CD4-positive, alpha-beta T cell treated with Interleukin-4 for 1 hour (primary cell): ENCODE measurements at places on chromosomes 2 and 18.
A peak's percentile ranks its signal among the peaks of the same experiment; 100 is the strongest.

GRCh38 chr2:224796695-224797305 lies 80.6 kb upstream of the CCDC195 start:
- DNase-seq, result no peak

DNA sequence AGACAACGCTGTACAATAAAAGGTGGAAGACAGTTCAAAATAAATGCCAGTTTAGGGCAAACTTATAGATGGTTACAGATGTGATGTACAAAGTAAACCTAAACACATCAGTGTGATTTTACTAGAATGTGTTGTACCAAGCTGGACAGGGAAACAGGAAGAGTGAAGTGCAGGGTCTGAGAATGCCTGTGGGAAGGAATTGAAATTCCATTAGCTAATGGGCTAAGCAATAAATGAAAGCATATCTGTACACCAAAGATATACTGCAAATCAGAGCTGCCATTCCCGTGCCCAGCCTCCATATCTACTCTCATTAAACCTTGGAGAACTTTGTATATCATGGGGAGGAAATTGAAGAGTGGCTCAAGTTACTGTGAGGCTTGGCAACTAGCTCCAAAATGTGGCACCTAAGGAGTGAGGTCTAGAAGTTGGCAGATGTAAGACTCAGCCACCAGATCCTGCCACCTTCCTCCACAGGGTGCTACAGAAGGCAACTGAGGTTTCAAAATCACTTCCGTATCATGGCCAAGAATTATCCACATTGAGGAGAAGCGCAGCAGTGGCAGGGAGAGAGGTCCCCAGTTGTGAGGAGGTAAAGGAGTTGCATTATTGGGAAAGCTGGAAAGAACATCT lies 277.8 kb downstream of the TCF4 start:
- no peak for DNase-seq

- DNase-seq, result no peak
Observed at GRCh38 chr2:149058936-149059335, 20.4 kb downstream of the LYPD6B start.

GRCh38 chr2:113406114-113406513 lies 31.4 kb upstream of the ZNG1B start:
- peak; percentile 22 for DNase-seq

GRCh38 chr2:232479341-232480200 lies 8.1 kb downstream of the ECEL1 start:
- no peak for DNase-seq

DNA sequence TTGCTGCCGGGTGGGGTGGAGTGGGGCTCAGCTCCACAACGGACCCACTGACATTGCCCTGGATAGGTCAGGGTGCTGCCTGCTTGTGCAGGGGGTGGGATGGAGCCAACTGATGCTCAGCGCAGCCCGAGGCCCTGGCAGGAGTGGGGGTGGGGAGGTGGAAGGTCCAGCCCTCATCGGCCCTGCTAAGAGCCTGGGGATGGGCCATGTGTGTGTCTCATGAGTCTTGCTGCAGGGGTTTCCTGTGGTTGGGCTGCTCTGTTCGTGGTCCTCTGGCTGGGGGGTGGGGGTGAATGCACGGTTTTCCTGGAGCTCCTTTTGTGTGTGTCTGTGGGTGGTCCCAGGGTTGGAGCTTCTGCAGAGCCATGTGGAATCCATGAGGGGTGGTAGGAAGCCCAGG lies 39.4 kb upstream of the GALR1 start:
- DNase-seq, result no peak

GRCh38 chr18:76468345-76469304 lies 26.4 kb downstream of the ZNF516 start:
- no peak for DNase-seq

DNA sequence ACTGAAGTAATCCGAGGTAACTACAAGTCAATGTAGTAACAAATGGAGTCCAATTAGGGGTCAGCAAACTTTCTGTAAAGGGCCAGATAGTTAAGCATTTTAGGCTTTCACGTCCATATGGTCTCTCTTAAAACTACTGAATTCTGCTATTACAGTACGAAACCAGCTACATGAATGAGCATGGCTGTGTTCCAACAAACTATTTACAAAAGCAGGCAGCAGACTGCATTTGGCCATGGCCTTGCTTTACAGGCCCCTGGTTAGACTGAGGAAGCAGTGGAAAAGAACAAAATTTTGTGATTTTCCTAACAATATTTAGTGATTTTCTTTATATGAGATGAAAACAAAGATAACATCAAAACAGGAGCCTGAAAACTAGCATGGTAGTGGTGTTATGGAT lies 64.0 kb downstream of the RTN4 start:
- no peak for DNase-seq

DNA sequence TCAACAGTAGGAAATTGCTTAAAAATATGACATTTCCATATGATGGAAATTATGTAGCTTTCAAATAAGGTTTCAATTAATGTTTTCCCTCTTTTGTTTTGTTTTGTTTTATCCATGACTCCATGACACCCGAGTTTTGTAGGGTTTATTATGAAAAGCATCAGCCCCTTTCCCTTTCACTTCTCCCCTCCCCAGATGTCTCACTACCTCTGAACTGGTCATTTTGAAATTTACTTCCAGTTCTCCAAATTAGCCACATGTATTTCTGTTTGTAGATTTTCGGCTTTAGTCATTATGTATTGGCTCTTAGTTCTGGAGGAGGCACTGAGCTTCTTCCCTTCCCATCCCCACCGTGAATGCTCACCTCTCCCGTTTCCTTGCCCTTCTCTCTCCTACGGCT lies 18.6 kb upstream of the VPS4B start:
- DNase-seq, result peak; percentile 10
